LNCaP clone FGC (cell line): ENCODE measurements at places on chromosomes 11 and 22.

- no peak for DNase-seq
Observed at GRCh38 chr11:102453302-102453695, 734 bp upstream of the TMEM123 start.

- DNase-seq = no peak
Observed at GRCh38 chr11:93288767-93289166, 41.8 kb upstream of the DEUP1 start.

GRCh38 chr22:27987557-27987956, 68.5 kb upstream of the PITPNB start:
- no peak for DNase-seq

- DNase-seq = no peak
Observed at GRCh38 chr11:17915500-17916143, 97.2 kb downstream of the SERGEF start.

DNA sequence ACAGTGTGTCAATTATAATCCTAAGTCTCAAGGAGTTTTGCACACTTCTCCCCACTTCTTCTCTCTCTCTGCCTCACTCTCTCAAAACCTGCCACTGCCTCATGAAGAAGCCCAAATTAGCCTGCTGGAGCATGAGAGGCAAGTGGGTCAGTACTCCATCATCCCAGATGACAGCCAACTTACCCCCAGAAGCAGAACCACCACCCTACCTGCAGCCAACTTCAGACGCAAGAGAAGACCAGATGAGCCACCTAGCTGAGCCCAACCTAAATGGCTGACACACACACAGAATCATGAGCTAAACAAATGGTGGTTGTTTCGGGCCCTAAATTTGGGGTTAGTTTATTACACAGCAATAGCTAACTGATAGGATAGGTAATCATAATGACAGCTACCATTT, 61.2 kb downstream of the CD82 start:
- no peak for DNase-seq

GRCh38 chr11:95344932-95345642, 114.1 kb upstream of the SESN3 start:
- DNase-seq = no peak

DNA sequence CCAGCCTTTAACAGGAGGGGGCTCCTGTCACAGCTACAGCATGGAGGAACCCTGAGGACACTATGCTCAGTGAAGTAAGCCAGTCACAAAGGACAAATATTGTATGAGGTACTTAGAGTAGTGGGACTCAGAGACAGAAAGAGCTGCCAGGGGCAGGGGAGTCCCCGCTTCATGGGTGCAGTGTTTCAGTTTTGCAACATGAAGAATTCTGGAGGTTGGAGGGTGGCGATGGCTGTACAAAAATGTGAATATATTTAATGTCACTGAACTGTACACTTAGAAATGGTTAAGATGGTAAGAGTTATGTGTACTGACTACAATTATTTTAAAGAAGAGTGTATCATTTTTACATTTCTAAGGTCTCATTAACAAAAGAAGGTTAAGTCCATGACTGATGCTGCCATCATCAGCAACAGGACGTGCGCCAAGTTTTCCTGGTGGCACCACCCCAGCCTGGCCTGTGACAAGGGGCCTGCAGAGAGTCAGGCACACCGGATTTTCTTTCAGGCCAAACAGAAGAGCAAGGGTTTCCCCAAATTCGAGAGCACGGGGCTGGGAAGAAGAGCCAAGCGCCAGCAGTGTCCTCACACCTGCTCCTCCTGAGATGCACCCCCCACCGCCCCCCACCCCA, 22.1 kb downstream of the YPEL1 start:
- no peak for DNase-seq

DNA sequence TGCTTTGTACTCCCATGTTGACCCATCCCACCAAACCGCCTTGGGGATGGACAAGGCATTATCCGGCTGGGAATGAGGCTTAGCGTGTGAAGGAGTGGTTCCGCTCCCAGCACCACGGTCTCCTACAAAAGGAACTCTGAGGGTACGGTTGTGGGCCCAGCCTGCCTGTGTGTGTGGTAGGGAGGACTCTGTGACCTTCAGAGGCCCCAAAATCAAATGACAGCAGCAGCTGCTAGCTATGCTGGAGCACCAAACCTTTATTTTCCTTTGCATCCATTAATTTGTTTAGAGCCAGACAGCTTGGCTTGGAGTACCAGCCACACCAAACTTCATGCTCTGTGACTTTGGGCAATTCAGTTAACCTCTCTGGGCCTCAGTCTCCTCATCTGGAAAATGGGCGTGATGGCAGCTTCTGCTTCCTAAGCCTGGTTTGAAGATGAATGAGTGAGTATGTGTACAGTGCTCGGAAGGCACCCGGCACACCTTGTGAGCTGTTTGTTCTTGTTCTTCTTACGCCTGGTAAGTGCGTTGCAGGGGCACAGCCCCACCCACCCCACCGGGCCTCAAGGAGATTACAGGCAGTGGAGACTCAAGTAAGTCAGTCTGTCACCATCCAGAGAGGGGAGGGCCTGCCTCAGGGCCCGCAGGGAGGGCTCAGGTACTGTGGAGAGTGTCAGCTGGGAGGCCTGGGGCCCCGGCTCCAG, 25.3 kb downstream of the MB start:
- DNase-seq = no peak

DNA sequence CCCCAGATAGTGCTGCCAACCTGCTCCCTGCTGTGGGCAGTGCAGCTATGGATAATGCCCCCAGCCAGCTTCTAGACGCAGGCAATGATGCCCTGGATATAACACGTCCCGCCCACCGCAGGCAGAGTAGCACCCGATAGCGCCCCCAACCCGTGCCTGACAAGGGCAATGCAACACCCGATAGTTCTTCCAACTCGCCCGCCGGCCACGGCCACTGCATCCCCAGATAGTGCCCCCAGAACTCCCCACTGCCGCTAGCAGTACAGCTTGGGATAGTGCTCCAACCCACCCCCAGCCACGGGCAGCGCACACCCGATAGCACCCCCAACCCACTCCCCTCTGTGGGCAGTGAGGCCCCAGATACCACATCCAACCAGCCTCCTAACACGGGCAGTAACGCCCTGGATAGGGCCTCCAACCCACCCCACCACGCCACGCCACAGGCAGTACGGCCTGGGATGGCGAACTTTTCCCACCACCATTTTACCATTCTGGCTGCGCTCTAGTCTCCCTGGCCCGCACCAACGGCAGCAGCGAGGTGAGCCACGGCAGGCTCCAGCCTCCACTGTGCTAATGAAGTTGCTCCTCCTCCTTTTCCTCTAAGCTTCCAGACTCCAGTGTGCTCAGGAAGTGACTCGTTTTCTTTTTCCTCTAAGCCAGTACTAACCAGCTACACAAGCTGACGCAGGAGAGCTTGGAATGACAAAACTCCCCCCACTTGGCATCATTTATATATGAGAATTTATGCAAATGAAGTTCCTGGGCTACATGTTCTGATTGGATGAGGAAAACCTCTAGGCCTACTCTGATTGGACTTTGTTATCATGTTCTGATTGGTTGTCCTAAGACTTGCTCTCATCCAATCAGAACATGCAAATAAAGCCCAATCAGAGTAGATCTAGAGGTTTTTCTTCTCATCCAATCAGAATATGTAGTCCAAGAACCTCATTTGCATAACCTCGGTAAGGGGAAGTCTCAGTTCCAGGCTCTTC, 3.0 kb upstream of the RFPL3 start:
- DNase-seq = peak; percentile 1

GRCh38 chr11:103709371-103709770, 327.1 kb upstream of the DDI1 start:
- DNase-seq = no peak

GRCh38 chr11:122336706-122337105, 220.7 kb upstream of the BLID start:
- no peak for DNase-seq

DNA sequence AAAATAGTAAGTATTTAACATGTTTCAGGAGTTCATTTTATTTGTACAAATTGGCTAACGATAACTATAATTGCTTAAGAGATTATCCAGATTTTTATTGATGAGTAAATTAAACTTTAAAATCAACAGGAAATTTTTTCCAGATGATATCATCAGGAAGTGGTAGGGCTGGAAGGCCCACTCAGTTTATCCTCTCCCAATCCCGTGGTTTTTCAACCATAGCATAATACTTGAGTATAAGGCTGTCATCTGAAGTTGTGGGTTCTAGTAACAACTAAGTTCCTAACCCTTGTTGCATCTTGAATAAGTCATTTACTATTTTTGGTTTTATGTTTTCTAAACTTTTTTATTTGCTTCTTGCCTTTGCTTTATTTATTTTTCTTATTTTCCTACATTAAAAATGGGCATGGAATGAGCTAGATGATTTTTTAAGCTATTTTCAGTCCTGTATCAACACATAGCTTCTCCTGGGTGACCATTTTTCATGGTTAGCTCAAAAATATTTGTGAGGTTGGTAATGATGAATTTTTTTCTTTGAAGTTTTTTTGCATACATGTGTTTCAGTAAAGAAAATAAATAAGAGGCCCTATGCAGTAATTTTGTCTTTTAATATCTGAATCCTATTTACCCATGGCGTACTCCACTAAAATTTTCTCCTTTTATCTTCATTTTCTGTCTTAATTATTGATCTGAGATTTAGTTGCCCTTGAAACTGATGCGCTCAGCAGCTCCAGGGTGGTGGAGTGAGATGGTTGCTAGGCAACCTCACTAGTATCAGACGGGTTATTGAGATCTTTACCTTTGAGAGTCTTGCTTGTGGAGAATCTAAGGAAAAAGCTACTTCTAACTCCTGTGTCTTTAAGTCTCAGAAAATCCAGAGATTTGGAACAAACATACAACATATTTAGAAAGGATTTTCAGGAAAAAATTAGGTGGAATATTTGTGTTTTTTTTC, 452.0 kb upstream of the CCDC179 start:
- no peak for DNase-seq

GRCh38 chr11:94968334-94968958, 4.9 kb downstream of the CWC15 start:
- no peak for DNase-seq

DNA sequence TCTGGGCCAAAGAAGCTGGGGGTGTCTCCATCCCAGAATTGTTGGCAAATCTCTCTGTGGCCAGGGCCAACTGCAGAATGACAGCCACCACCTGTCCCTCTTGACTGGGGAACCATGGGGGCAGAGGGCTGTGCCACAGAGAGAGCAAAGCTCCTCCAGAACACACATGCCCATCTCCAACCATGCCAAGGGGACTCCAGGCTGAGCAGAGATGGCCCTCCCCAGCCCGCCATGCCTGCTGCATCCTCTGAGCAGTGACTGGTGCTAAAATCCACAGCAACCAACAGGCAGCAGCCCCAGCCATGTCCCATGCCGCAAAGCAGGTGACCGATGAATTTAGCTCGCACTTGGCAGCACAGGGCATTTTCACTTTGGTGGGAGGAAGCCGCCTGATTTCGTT, 45.0 kb downstream of the LARGE1 start:
- DNase-seq = no peak

DNA sequence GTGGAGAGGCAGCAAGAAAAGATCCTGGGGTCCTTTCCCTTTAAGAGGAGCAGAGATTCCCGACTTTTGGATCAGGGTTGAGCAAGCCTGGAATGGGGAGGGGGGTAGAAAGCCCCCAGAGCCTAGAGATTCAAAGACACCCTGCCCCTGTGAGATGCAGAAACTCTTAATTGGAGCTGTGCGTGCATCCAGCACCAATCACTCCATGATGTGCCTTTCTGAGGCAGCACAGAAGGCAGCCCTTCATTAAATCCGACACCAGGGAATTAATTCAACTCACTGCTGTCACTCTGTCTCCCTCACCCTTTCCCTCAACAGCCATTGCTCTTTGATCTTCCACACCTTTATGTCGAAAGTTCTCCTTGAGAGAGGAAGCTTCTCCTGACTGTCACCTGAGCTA, 43.0 kb downstream of the DSCAML1 start:
- DNase-seq = no peak

- no peak for DNase-seq
Observed at GRCh38 chr11:125591649-125592304, 875 bp upstream of the STT3A start.

GRCh38 chr11:92180226-92180625, 44.4 kb upstream of the FAT3 start:
- no peak for DNase-seq

DNA sequence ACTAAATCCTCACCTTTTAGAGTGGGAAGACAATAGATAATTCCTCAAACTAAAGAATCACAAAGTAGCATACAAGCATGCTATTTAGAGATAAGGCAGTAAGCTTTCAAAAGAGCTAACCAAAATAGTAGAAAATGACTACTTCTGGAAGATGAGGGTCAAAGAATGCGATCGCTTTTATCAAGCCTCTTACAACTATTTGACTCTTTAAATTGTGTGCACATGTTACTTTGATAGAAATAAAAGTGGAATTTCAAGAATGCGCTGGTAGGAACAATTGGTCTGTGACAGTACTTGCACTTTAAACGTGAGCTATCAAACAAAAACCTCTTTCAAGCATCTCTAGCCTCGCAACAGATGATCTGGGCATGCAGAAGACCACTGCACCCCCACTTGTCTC, 97.3 kb downstream of the COMMD9 start:
- no peak for DNase-seq

DNA sequence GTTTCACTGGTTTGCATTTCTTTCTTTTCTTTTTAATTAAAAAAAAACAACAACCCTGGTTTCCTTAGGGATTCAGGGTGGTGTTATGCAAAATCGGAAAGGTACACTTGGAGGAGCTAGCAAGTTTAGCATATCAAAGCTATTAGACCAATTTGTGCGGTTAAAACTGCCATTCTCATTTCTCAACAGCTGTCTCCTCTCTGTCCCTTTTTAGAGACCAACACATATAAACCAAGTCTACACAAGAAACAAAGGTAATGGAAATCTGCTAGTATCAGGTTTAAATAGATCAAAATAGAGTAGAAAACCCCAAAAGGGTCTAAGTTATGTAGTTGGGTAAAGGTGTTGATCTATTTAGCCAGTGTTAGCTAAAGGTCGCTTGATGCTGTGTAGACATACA, 1.7 kb upstream of the SESN3 start:
- no peak for DNase-seq

DNA sequence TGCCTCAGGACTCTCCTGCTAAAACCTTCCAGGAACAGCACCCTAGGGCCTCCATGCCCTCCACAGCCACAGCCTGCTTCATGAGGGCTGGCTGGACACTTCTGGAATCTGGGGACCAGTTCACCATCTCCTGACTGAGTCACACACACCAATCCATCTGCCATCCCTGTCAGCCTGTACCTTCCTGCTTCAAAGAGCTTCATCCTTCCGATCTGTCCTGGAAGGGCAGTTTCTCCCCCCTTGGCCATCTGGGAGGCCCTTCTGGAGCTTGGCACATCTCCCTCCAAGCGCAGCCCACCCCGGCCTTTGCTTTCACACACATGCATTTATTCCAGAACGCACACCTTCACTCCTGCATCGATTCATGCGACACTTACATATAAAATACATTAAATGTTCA, 13.0 kb downstream of the APBB1 start:
- DNase-seq = no peak

- DNase-seq = no peak
Observed at GRCh38 chr11:14342906-14343305, 16.1 kb downstream of the RRAS2 start.

DNA sequence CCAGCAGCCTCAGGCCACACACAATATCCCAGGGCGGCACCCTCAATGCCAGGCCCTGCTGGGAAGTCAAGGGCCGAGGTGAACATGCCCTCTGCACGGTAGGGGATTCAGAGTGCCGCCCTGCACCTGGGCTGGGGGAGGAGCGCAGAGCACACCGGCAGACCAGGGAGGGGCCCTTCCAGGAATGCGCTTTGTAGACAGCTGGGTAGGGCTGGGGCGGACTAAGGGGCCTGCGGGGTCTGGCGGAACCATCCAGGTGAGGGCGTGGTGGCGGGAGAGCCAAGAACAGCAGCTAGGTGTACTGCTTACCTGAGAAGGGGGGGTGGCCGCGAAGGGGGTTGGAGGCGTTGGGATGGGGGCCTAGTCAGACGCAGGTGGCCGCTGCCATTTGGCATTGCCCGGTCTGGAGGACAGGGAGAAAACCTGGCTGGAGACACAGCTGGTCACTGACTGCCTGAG, 26.0 kb downstream of the DUSP8 start:
- DNase-seq = no peak
